RPMI7951 (cell line): ENCODE measurements at places on chromosomes 6 and 20.

DNA sequence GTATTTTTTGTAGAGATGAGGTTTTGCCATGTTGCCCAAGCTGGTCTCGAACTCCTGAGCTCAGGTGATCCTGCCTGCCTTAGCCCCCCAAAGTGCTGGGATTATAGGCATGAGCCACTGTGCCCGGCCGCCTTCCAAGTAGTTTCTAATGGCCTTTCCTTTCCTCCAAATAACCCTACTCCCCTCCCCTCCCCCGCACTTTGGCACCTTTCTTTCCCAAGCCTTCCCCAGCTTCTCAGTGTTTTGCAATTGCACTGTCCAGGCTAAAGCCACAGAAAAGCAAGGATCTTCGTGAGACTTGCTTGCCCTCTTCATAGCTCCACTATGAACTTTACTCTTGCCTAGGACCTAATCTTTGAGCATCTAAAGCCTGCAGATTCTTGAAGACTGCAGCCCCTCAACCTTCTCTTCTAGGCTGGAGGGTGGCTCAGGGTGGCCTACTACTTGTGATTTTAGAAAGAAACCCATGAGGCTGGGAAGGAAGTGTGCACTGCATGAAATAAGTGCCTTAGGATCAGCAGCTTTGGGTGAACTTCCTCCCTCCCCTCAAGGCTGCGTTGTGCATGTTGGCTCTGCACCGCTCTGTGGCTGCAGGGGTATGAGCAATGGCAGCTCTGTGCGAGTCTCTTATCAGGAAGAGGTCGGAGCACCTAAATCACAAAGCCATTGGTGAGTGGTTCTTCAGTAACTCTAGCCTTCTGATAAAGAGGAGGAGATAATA, 152.4 kb upstream of the SNX9 start:
- DNase-seq = no peak

GRCh38 chr6:27838945-27839625, 73.1 kb downstream of the OR2B2 start:
- DNase-seq = peak; percentile 63

DNA sequence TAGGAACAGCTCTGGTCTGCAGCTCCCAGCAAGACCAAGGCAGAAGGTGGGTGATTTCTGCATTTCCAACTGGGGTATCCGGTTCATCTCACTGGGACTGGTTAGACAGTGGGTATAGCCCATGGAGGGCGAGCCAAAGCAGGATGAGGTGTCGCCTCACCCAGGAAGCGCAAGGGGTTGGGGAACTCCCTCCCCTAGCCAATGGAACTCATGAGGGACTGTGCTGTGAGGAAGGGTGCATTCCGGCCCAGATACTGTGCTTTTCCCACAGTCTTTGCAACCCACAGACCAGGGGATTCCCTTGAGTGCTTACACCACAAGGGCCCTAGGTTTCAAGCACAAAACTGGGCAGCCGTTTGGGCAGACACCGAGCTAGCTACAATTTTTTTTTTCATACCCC, 21.8 kb downstream of the HDDC2 start:
- DNase-seq = no peak

DNA sequence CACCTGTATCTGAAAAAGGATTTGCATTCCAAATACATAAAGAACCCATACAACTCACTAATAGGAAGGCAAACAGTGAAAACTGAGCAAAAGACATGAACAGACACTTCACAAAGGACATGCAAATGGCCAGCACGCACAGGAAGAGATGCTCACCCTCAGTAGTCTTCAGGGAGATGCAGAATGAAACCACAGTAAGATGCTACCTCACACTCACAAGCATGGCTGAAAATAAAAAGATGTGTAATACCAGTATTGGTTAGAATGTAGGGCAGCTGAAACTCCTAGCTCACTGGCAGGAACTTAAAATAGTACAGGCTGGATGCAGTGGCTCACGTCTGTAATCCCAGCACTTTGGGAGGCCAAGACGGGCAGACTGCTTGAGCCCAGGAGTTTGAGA, 64.6 kb downstream of the SNX5 start:
- DNase-seq = no peak

DNA sequence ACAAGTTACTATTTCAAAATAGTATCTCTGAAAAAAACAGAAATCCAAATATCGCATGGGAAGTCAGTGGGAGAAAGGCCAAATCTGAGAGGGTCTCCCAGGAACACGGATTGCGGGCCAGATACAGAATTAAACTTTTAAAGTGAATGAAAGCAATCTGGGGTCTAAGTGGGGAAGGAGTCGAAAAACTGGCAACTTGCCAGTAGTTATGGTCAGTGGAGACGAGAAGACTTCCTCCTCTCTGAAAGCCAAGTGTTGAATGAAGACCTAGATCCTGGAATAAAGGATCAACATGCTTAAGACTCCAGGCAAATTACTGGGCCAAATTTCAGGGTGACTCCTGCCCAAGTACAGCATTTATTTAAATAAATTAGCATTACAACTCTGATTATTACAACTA, 123.6 kb downstream of the BFSP1 start:
- no peak for DNase-seq

- DNase-seq = no peak
These were observed 51.1 kb downstream of the NFATC2 start for GRCh38 chr20:51491393-51491792.

DNA sequence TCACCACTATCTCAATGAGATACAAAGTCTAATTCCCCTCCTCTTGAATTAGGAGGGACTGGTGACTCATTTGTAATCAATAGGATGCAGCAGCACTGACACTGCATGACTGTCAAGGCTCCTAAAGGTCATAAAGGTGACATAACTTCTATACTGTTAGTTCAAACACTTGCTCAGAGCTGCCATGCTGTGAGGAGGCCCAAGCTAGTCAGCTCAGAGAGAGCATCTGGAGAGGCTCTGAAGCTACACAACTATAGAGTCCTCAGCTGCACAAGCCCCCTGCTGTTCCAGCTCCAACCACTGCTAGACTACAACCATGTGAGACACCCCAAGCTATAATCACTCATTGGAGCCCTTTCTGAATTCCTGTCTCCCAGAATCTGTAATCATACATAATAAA, 17.0 kb upstream of the HEY2 start:
- no peak for DNase-seq

DNA sequence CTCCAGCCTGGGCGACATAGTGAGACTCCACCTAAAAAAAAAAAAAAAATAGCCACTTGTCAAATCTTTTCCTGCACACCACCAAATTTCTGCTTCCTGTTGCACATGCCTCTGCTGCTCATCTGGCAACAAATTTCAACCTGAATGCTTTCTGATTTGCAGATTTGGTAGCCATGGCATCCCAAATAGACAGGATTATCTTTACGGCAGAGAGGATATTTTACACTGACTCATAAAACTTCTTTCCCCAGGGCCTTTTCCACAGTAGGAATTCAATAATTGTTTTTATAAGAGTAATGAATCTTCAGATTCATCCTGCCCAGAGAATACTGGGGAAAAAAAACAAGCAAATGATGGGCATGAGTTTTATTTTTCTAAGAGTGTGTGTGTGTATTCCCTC, 264.6 kb downstream of the FRK start:
- peak; percentile 92 for DNase-seq

DNA sequence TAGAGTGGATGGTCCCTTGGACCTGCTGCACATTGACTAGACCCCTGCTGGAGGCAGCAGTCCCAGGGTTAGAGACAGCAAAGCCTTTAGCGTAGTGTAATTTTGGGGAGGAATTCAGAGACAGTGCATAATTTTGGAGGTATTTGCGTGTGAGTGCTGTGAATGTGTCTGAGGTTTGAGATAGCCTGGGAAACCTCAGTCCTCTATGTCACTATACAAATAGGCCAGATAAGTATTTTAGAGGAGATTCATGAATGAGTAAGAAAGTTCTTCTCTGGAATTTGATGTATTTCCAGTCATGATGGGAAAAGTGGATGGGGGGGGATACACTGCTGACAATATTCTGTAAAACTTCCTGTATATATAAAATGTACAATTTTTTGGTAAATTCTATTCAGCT, 25.8 kb upstream of the MTRF1L start:
- DNase-seq = no peak
